ENCODE measurements at places on chromosomes 13 and 19.

DNA sequence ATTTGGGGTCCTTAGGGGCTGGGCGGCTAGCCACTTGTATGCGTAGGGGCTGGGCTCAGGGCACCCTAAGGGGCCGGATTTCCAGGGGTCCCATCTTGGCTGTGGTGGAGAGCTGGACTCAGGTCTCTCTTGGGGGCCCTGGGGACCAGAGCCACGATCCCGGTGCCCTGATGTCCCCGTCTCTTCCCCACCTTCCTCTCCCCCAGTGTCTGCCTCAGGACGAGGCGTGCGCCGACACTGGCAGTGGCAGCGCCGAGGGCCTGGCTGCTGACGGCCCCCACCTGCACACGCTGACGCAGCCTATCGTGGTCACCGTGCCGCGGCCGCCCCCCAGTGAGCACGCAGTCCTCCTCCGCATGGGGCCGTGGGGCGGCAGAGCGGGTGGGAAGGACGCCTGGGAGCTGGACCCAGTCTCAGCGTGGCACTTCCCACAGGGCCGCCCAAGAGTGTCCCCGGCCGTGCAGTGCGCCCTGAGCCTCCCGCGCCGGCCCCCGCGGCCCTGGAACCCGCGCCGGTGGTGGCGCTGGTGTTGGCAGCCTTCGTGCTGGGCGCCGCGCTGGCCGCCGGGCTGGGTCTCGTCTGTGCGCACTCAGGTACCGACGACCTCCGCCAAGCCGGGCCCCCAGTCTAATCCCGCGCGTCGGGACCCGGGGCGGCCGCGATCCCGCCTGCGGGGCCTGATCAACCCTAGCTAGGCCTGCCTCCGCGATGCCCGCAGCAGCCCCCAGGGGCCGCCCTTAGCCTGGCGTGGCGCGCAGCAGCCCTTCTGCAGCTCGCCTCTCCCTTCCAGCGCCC, 2.7 kb upstream of the SNAPC2 start:
- DNase-seq = peak; percentile 60

DNA sequence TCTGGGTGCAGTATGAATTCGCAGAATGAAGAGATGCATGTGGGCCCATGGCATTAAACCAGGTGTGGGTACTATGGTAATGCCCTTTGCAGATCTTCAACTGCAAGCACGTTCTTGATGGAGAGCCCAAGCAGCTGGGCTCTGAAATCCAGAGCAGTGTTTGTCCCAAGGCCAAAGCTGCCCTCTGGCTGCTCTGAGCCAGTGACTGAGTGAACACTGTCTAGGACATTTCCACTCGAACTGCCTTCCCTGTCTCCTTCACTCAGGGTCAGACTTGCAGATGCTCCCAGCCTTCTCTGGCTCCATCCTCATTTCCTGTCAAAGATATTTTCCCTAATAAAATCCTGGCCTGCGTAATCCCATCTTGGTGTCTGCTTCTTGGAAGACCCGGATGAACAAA, 80.2 kb upstream of the GJB6 start:
- DNase-seq = no peak

- no peak for DNase-seq
Observed at GRCh38 chr13:113527272-113527958, 36.9 kb upstream of the DCUN1D2 start.

DNA sequence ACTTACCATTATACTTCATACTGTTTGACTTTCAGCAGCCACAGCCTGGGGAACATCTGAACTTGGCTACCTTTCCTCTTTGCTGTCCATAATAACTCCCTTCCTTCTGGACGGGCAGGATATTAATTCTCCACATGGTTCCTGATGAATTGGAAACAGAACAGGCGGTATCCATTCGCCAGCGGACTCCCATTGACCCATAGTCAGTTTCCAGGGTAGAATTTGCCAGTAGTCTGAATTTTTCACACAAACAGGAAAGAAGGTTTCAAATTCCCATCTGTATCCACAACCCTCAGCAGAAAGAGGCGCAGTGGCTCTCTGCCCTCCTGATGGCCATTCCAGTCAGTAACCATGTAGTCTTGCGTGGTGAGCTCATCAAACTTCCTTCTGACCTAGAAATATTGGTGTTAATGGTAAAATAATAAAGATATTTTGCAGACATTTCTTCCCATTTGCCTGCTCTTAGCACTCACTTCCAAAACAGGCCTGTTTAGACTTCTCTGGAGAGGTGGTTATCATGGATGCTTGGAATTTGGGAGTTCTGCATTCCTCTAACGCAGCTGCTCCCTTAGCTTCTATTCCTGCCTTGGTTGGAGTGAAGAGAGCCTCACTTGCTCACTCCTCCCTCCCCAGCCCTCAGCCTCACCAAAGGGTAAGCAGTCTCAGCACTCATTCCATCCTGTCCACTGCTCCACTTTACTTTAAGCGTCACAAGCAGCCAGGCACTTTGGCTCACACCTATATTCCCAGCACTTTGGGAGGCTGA, 75.0 kb upstream of the OXGR1 start:
- DNase-seq = no peak

DNA sequence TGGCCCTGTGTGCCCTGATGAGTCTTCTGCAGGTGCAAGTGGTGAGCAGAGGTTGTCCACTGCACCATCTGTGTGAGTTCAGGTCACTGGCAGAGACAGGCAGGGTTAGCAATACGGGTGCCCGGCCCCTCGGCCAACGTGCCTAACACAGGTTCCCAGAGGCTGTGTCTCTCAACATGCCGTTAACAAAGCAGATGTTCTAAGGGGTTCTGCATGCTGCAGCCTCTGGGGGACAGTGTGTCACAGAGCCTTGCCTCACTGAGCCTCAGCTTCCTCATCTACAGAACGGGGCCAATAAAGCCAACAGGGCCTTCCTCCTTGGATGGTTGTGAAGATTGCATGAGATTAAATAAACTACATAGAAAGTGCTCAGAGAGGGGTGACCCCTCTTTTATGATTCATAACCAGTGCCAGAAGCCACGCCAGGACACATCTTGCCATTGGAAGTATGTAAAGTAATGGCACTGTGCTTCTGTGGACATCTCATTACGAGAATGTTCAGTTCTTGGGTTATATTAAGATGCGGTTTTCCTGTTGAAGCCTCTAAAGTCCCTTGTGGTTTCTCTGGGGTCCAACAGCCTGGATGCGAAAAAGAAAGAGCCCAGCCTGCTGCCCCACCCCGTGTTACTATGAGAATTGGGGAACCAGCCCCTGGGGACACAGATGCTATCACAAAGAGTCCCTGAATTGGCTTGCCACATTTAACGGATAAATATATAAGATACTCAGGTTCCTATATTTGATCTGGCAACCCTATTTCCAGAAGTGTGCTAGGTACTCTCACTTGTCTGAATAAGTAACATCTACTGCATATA, 11.2 kb upstream of the ARHGEF18 start:
- DNase-seq = no peak

- DNase-seq = no peak
Observed at GRCh38 chr19:750640-751423, at the start of gene MISP. TSS of gene MISP (plus strand) at chr19:751112. CDS start at chr19:756947, 5,835 bp downstream.

DNA sequence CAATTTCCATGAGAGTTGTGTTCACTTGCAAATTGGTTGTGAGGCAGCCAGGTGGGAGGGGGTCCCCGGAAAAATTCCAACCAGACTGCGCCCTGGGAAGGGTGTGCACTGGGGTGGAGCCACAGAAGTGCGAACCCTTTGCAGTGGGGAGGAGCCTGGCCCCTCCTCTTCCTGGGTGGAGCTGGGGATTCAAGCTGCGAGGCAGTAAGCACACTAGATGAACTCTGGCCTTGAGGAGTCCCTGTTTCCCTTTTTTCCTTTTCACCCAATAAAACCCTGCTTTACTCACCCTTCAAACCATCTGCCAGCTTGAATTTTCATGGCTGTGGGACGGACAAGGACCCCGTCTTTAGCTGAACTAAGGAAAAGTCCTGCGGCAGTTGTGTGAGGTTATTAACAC, 31.0 kb upstream of the MBNL2 start:
- DNase-seq = no peak

GRCh38 chr13:113995051-113995601, 21.2 kb upstream of the C13orf46 start:
- DNase-seq = no peak

DNA sequence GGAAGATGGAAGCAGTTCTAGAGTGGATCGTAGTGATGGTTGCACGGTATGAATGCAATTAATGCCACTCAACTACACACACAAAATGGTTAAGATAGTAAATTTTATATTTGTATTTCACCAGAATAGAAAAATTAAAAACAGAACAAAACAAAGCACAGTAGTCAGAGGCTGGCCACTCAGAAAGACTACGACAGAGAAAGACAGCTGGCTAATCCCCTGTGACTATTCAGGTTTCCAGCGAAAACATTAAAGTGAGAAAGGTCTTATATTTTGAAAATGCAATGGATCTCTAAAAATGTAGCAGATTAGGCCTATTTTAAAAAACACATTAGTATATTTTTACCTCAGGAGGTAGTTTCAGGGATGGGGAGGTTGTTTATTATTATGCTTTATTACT, 131.3 kb upstream of the POSTN start:
- DNase-seq = no peak

Data from activated naive CD4-positive, alpha-beta T cell (primary cell).